ENCODE measurements at places on chromosomes 5 and 9.

DNA sequence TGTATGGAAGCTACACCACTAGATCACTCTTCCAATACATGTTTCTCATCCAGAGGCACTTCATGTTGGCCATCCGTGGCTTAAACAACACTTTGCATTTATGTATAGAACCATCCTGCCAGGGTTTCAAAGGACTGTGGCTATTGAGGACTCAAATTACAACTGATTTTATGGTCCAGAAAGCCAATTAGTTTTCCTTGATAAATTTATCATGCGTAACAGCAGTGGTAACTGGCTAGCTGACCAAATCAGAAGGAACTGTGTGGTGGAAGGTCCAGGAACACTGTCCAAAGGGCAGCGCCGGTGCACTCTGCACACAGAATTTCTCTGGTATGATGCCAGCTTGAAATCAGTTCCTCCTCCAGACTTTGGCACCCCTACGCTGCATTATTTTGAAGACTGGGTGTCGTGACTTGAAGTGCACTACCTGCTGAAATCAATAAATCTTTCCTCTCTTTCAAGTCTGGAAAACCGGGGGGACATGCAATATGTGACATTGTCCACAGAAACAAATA is 69.3 kb upstream of the TMEM252 start:
- DNase-seq: no peak

GRCh38 chr5:142095651-142096330 is 12.8 kb upstream of the NDFIP1 start:
- DNase-seq: no peak

DNA sequence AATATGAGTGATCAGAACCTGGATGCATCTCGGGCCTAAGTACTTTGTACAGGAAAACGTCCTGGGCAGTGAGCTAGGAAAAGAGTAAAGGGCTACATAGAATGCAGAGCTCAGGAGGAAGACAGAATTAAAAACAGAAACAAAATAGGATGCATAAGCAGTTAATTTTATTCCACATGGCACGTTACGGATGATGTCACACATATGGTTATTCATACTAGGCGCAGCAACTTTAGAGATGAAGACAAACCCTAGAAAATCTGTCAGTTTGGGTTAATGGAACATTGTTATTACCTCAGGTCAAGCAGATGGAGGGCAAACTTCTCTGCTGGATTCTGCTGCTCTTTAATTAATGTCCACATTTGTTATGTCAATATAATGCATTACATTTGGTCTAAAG is 445.4 kb downstream of the ANXA1 start:
- DNase-seq: no peak

GRCh38 chr5:40720069-40720468 is 35.7 kb downstream of the TTC33 start:
- no peak for DNase-seq

DNA sequence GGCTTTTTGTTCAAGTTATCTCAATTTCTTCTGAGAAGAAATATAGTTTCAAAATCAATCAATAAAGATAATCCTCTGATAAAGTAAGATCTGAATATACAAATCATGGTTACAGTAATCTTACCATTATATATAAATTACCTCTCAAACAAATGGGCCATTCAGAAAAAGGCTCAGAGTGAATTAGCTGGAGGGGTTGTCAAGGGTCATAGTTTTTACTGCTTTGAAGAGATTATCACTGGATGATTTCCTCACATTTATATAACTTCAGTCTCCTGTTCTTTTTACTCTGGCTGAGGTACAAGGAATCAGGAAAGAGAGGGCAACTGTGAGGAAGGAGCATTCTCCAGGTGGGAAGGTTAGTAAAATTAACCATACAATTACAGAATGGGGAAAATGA is 148.6 kb upstream of the ELL2 start:
- no peak for DNase-seq

All from GM04504 (cell line).